RCC 7860 (cell line): ENCODE measurements at places on chromosomes 12 and 14.

GRCh38 chr12:65622056-65622455, 202.2 kb upstream of the HMGA2 start:
- no peak for DNase-seq

DNA sequence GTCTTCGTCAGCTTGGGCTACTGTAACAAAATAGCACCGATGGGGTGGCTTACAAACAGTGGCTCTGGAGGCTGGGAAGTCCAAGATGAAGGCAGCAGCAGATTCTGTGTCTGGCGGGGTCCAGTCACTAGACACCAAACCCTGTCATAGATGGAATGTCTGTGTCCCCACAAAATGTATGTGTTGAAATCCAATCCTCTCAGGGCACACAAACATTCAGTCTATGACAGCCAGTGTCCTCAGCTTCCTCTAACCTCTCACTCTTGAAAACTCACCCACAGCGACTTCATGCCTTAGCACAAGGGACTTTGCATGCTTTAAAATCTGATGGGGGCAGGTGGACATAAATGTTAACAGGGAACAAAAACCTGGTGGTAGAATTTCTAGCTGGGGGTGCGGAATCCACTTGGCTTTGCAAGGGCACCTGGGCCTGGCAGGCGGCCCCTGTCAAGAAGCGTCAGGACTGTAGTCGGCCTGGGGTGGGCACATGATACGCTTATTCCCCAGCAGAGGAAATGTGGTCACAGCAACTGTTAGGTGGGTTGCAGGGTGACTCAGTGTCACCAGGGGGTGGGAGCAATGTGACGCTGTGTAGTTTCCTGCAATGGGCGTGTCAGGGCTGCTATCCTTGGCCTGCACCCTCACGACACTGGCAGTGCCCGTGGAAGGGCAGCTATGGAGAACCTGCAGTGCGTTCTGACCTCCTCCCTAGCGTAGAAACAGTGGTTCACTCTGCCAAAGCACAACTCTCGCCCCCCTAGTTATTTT, 17.7 kb downstream of the RIN3 start:
- no peak for DNase-seq

GRCh38 chr14:100771121-100771800, 44.6 kb downstream of the DLK1 start:
- DNase-seq: no peak

DNA sequence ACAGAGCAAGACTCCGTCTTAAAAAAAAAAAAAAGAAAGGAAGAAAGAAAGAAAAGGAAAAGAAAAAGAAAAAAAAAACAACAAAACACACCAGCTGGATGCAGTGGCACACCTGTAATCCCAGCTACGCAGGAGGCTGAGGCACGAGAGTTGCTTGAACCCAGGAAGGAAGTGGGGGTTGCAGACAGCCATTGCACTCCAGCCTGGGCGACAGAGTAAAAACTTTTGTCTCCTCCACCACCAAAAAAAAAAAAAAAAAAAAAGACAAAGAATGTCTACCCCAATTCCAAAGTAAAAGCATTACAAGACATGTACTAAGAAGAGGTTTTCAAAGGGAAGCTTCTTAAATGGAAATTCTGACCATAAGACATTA, 53.4 kb downstream of the HNRNPC start:
- DNase-seq: no peak

- no peak for DNase-seq
These were observed 257.0 kb downstream of the ETNK1 start for GRCh38 chr12:22881878-22882385.

DNA sequence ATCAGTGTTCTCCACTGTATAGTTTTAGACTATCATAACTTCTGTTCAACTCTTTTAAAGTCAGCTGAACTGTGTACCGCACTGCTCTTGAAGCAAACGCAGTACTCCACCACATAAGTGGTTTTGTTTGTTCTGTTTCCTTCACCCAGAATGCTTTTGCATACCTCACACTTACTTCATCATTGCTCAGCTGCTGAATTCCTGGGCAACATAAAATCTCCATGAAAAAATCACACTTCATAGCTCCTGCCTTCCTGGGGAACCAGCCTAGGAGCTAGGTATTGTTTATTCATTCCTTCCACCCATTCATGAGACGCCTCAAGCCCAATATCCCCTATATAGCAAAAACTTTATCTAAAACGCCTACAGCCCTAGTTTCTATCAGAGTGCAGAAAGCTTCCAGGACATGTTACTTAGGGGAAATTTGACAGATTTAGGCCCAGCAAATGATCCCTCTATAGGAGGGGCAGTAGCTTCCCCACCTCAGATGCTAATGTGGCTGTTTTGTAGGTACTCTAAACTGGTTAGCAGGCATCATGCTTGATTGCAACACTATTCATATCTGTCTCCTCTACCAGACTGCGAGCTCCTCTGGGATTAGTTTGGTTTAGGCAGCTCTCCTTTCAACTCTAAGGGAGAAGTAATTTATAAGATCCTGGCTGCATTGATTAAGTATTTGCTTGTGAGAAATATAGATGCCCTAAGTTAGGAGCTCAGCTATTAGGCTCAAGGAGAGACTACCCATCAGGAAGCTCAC, 44.5 kb downstream of the LRRC9 start:
- no peak for DNase-seq

GRCh38 chr12:13851828-13852227, 129.6 kb downstream of the GRIN2B start:
- no peak for DNase-seq

GRCh38 chr12:7877420-7877819, 4.7 kb upstream of the SLC2A14 start:
- DNase-seq: no peak

GRCh38 chr12:56948457-56948777, 9.0 kb downstream of the RDH16 start:
- DNase-seq: no peak

DNA sequence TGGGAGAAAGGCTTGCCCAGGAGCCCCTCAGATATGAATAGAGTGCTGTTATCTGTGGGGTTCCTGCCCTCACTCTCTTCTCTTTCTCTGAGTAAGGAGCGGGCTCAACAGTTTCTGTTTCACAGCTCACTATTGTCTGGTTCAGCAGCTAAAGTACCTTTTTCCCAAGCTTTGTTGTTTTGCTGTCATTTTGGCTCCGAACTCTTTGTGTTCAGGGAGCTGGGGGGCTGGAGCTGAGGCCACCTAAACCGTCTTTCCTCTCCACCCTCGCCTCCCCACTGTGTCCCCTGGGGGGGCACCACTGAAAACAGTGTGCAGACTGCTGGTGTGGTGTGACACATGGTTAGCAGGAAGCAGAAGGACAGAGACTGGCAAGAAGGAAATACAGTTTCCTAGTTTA, 51.4 kb downstream of the FBXW8 start:
- DNase-seq: no peak

DNA sequence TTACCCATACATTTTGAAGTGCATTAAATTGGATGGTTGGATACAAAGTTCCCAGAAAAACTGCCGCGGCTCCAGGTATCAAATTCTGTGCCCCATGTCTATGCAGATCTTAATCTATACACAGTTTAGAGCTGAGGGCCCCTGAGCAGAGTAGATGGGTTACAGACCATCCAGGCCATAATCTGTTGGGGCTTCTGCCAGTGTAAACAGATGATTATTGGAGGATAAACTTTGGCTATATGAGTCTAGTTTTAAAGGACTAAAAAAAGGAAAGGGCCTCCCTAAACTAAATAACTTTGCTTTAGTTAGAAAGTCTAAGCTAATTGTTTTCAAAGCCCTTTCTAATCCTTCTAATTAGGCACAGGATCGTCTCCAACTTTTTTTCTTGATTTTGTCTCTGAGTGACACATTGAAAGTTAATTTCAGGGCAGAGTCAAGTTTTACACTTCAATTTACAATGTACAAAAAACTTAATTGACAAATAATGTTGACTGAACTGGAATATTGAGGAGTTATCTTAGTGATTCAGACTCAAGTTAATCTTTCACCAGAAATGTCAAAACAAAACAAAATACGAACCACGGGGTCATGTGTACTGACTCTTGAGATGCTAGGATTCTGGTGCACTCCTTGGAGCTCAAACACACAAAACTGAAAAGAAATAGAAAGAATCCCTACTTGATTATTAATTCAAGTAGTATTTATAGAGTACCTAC, 133.9 kb upstream of the SCAF11 start:
- DNase-seq: no peak

- no peak for DNase-seq
These were observed 80.4 kb downstream of the VWF start for GRCh38 chr12:6044082-6044481.

- DNase-seq: no peak
These were observed 60.6 kb upstream of the TMCC3 start for GRCh38 chr12:94710933-94711332.

- no peak for DNase-seq
These were observed 2.0 kb downstream of the KICS2 start for GRCh38 chr12:64220046-64220445.

DNA sequence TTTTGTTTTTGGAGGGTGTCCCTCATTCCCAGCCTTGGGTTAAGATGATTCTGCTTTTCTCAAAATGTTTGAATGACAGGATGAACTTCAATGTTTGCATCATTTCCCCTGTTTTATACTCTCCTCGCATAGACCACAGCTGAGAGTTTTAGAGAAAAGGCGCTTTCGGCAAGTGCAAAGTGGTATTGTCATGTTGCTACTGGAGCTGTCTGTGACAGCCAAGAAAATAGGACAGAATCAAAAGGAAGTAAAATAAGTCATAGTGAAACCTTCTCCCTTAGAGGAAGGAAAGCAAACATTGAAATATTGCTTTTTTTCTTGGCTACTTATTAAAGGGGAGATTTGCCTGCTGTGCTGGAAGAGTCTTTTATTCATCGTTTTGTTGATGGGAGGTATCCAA, 33.5 kb upstream of the ARHGAP5 start:
- no peak for DNase-seq

GRCh38 chr12:94740601-94741362, 90.4 kb upstream of the TMCC3 start:
- no peak for DNase-seq

- no peak for DNase-seq
These were observed 37.7 kb upstream of the SFSWAP start for GRCh38 chr12:131672941-131673887.

GRCh38 chr14:105591052-105591451, 64.7 kb downstream of the TMEM121 start:
- no peak for DNase-seq

DNA sequence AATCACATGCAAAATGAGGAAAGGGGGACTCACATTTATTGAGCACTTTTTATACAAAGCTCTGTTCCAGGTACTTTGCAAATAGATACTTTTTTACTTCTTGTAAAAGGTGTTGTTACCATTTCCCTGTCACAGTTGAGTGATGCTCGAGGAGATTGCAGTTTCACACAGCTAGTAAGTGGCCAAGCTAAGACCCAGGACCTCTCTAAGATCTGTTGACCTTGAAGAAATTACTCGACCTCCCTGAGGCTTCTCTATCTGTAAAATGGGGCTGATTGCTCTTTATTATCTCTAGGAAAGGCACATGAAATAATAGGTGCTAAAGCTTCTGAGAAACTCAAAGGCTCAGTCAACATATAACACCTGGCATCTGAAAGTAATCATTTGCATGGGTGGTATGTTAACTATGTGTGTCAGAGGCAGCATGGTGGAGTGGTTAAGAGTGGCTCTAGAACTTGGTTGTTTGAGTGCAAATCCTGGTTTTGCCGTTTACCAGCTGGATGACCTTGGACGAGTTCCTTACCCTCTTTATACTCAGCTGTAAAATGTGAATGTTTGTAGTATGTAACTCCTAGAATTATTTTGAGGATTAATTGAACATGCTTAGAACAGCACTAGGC, 41.5 kb downstream of the IFT81 start:
- DNase-seq: no peak

GRCh38 chr12:26554332-26554731, 278.7 kb downstream of the ITPR2 start:
- no peak for DNase-seq
